ENCODE measurements at places on chromosomes 5 and 9. TPM values are rescaled to one million over a fixed set of nuclear protein-coding genes. Genes with fewer than 3 reads are reported as not detected.
A peak's percentile ranks its signal among the peaks of the same experiment; 100 is the strongest.

PCA3 gene
- 0.20 TPM for total RNA-seq

NEUROG1 gene
- not detected for total RNA-seq

CNTNAP3B gene
- 7.6 TPM for total RNA-seq

GPR21 gene
- total RNA-seq, result 4.3 TPM

POMT1 gene
- 15.7 TPM for total RNA-seq

MORN5 gene
- not detected for total RNA-seq

- DNase-seq, result no peak
Observed at GRCh38 chr9:110188101-110188500, 19.9 kb downstream of the C9orf152 start.

GRCh38 chr9:83965350-83966208 is 14.4 kb downstream of the HNRNPK start:
- no peak for DNase-seq

GRCh38 chr5:16656561-16657191 is 39.9 kb upstream of the RETREG1 start:
- no peak for DNase-seq

DNA sequence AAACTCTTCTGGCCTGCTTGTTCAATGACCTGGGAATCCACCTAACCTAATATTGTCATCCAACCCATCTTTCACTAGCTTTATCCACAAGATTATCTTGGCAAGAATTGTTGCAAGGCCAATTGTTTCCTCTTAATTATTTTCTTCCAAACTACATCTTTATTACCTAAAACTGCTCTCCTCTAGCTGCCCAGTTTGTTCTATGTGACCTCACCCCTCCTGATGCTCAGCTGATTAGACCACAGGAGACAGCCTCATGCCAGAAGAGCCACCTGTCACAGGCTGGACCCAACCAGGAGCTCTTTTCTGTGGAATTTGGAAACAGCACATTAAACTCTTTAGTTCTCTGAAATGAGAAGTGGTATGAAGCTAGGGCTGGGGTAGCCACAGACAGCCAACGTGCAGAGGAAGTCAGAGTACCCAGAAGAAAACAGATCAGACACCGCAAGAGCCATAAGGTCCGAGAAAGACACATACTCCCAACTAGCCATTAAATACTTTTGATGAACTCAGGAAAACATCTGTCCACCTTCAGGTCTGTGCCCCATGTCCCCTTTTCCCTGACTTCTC is 12.0 kb downstream of the SAXO1 start:
- DNase-seq, result no peak

GRCh38 chr5:14489643-14490042 is 91.9 kb upstream of the OTULINL start:
- DNase-seq, result no peak

- no peak for DNase-seq
Observed at GRCh38 chr5:94745786-94746730, 127.6 kb downstream of the SLF1 start.

DNA sequence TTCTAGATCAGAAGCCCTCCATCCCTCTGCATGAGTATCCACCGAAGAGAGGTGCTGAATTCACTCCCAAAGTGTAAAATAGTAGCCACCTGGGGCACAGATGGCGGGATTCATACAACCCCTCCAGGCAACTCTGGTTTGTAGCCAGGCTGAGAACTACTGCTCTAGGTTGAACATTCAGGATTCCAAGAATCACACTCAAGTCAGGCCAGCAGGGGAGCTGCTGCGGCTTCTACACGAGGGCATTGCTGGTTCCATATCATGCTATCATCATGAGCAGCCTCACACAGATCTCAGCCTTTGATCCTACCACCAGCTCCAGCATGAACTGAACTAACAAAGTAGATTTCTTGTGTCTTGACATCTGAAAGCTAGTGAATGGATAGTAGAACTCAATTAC is 367.9 kb downstream of the DIRAS2 start:
- DNase-seq, result no peak

DNA sequence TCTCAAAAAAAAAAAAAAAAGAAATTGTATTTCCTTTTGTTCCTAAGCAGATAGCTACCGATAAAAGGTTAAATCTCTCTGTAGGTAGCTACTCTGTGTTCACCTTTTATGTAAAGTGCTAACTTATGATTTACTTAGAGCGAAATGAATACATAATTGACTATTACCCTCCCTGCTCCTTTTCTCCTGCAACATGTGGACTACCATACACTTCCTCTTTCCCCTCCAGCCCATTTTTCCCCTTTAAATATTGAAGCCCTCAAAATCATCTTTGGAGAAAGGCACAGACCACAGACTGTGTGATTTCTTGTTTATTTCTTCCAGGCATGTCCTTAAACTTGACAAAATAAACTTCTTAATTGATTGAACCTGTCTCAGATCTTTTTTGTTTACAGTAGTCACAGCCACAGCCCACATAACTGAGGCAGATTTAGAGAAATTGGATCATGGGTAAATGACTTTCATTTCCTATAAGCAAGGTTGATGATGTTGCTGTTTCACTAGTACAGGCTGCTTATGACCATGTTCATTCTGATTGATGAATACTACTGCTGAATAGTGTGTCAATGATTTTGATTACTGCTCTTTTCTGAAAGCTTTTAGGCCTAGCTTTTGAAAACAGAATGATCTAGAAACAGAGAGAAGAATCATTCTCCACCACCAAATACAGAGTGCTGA is 59.2 kb downstream of the PHAX start:
- DNase-seq, result no peak

- no peak for DNase-seq
Observed at GRCh38 chr5:63911871-63912270, 50.4 kb downstream of the HTR1A start.

DNA sequence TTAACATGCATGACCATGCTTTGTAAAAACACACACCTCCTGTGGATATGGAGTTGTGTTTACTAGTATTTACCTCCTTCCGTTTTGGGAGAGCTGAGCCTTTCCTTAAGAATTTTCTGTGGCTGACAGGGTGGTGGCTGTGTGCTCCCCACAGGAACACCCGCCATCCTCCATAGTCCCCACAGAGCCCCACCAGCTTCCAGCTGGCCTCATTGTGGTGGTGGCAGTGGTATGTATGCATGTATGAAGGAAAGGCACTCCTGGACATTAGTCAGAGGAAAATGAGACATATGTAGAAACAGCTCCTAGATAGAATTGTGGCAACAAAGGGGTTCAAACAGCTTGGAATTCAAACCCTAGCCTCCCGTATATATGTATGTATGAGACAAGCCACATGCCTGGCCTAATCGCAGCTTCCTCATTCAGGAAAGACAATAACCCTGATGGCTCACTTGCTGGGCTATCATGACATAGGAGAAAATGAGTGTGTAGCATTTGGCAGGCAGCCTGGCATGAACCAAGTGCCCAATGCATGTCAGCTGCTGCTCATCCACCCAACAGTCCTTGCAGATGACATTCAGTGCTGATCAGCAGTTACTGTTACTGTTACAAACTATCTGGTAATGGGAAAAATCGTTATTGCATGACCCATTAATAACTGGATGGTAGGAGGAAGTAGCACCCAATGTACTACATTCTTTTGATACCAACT is 459.7 kb downstream of the EBF1 start:
- no peak for DNase-seq

GRCh38 chr5:179792612-179793467 is 946 bp upstream of the LTC4S start:
- no peak for DNase-seq

GRCh38 chr5:156103155-156103885 is 223.6 kb upstream of the SGCD start:
- no peak for DNase-seq

GRCh38 chr9:83047839-83048775 is 14.8 kb downstream of the RASEF start:
- no peak for DNase-seq

GRCh38 chr5:117255211-117256027 is 680.8 kb upstream of the SEMA6A start:
- no peak for DNase-seq

DNA sequence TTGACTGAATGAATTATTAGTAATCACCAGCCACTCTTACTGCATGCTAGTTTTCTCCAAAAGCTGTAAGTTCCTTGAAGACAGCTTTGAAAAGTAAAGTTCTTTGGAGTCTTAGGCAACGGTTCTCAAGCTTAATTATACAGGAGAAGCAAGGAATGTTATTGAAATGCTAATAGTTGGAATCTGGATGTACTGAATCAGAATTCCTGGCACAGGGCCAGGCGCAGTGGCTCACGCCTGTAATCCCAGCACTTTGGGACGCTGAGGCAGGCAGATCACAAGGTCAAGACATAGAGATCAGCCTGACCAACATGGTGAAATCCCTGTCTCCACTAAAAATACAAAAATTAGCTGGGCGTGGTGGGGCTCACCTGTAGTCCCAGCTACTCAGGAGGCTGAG is 33.4 kb downstream of the GRIA1 start:
- DNase-seq, result no peak

DNA sequence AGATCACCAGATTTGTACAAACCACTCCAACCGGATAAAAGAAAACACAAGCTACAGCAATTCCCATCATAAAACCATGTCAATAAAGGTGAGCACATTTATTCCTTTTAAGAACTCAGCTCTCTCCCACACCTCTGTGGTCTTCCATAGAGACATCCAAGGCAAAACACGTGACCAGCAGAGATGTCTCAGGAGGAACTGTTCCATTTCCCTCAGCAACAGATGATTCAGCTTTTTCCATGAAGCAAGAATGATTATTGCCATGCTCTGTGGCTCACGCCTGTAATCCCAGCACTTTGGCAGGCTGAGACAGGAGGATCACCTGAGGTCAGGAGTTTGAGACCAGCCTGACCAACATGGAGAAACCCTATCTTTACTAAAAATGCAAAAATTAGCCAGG is 15.8 kb downstream of the GZMK start:
- DNase-seq, result no peak

DNA sequence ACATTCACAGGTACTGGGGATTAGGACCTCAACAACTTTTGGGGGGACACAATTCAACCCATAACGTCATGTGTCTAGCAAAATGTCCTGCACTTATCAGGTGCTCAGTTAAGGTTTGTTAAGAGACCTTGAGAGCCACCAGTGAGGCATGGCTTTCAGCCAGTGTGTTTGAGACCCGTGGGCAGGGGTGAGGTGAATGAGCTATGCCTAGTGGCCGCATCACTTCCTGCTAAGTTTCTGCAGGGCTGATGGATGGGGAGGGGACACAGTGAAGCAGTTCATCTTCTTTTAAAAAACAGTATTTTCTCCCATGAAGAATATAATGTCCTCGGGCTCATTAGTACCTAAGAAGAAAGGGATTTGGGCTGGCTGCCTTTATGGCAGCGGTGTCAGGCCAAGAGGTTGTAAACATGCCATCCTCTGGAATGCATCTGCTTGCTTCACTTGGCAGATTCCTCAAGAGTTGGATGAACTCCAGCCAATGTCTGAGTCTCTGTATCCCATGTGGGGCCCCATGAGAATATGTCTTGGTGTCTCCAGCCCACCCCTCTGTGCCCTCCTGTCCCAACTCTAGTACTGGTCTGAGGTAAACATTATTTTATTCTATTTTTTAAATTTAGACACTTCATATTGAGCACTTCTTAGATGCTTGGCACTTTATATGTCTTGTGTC is 282.2 kb downstream of the CWC27 start:
- DNase-seq, result no peak

DNA sequence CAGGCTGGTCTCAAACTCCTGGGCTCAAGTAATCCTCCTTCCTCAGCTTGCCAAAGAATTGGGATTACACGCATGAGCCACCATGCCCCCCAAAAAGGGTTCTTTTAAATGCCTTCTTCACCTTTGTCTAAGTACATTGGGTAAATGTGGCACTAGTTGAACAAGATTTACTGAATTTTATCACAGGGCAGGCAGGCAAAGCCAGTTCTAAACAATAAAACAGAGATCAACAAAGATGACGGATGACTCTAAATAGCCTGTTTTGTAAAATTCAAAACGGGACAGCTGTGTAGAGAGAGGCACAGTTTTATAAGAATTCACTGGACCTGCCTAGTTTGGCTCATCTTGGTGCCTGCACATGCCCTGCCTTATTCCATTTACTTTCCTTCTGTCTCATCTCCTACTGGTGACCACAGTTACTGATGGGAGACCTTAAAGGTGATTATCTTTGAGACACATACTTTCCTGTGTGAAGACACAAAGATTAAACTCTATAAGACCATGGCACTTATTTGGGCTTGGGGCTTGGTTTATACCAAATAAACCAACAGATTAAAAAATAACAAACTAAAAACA is 149.6 kb upstream of the DMRT1 start:
- no peak for DNase-seq

GRCh38 chr5:10330511-10331230 is 22.8 kb upstream of the MARCHF6 start:
- no peak for DNase-seq

- DNase-seq, result no peak
Observed at GRCh38 chr5:56302027-56302426, 68.9 kb upstream of the ANKRD55 start.

DNA sequence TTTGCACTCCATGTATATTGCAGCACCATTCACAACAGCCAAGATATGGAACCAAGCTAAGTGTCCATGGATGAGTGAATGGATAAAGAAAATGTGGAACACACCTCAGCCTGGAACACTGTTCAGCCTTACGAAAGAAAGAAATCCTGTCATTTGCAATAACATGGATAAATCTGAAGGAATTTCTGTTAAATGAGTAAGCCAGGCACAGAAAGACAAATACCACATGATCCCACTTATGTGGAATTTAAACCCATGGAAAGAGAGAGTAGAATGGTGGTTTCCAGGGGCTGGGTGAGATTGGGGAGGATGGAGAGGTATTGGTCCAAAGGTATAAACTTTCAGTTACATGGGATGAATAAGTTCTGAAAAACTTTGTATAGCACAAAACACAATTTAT is 228.9 kb upstream of the CD180 start:
- no peak for DNase-seq

GRCh38 chr9:72480921-72481320 is 40.5 kb upstream of the TMC1 start:
- DNase-seq, result peak; percentile 46

DNA sequence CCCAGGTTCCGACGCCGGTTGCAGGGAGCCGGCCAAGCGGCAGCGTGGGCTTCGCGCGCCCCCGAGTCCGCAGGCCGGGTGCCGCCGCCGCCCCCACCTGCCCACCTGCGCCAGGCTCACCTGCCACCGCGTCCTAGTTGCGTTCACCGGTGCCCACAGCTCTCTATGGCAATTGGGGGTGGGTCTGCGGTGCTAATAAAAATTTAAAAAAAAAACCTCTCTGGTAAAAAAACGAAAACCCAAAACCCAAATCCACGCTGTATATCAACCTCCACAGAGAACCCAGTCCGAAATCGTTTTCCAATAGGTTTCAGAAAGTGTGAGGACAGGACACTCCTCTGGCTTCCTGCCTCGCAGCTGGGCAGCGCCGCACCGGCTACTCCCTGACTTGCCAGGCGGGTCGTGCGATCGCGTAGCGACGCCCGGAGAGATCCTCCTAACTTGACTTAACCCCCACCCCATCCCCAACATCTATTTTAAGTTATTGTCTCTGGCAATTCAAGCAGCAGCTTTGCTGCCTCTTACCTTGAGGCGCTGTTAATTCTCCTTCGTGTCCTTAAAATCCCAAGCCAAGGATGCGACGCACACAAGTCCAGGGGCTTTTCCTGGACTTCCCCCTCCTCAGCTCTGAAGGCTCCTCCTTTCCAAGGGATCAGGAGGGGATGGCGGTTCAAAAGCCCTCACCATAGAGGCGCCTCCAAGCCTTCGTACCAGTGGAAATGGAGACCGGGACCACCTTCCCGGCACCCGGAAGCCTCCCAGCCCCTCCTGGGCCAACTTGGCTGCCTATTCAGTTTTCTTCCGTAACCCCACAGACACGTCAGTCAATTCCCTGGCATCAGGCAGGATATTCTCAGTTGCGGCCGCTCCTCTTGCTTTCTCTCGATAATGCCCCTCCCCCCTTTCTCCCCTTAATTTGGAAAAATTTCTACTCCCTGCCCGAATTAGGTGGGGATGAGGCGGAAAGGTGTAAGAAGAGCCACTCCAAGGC is 1639.4 kb upstream of the C9orf72 start:
- no peak for DNase-seq

GRCh38 chr5:105430516-105430915 is 1867.9 kb upstream of the NUDT12 start:
- no peak for DNase-seq

Data from skin of body (tissue), 3 donors.